ENCODE measurements at places on chromosomes 7 and 10. TPM values are rescaled to one million over a fixed set of nuclear protein-coding genes. Genes with fewer than 3 reads are reported as not detected.

TNPO3 gene
- 77.1 TPM for total RNA-seq

PCLO gene
- 0.33 TPM for total RNA-seq

SAMD9L gene
- 21.0 TPM for total RNA-seq

UBE2D1 gene
- 11.3 TPM for total RNA-seq

ADCY1 gene
- total RNA-seq, result 29.4 TPM

ACTL6B gene
- total RNA-seq, result not detected

AKR1C2 gene
- total RNA-seq, result 62.1 TPM

ATOH7 gene
- total RNA-seq, result not detected

KBTBD2 gene
- 38.8 TPM for total RNA-seq

AGAP9 gene
- 5.5 TPM for total RNA-seq

SPDYE2 gene
- not detected for total RNA-seq

UNC5B gene
- 34.2 TPM for total RNA-seq

IRF5 gene
- total RNA-seq, result 0.83 TPM

SPDYE5 gene
- not detected for total RNA-seq

OR2F2 gene
- total RNA-seq, result not detected

IFIT1B gene
- total RNA-seq, result not detected

WIPF3 gene
- total RNA-seq, result under 0.01 TPM

TRIM50 gene
- not detected for total RNA-seq

LRRC17 gene
- total RNA-seq, result 82.2 TPM

AKR1B15 gene
- not detected for total RNA-seq

SPDYE11 gene
- total RNA-seq, result under 0.01 TPM

UPK3BL2 gene
- total RNA-seq, result 1.9 TPM

ENO4 gene
- total RNA-seq, result 0.29 TPM

SLC26A4 gene
- 0.33 TPM for total RNA-seq

NME8 gene
- total RNA-seq, result not detected

FAM20C gene
- total RNA-seq, result 123 TPM

CAMK2G gene
- 28.2 TPM for total RNA-seq

GPER1 gene
- total RNA-seq, result 4.9 TPM

AKR1E2 gene
- 17.0 TPM for total RNA-seq

PURB gene
- 13.2 TPM for total RNA-seq

DNAJC30 gene
- total RNA-seq, result 3.8 TPM

AGR2 gene
- total RNA-seq, result not detected

SPDYE8 gene
- not detected for total RNA-seq

AZGP1 gene
- not detected for total RNA-seq

SYT15 gene
- 0.15 TPM for total RNA-seq

SMIM30 gene
- 50.8 TPM for total RNA-seq
